ENCODE measurements at places on chromosomes 12 and 14. TPM values are rescaled to one million over a fixed set of nuclear protein-coding genes. Genes with fewer than 3 reads are reported as not detected.

- DNase-seq = no peak
Observed at GRCh38 chr12:82688596-82688995, 1.9 kb downstream of the TMTC2 start.

- no peak for DNase-seq
Observed at GRCh38 chr14:92968291-92969020, 45.5 kb downstream of the CHGA start.

DNA sequence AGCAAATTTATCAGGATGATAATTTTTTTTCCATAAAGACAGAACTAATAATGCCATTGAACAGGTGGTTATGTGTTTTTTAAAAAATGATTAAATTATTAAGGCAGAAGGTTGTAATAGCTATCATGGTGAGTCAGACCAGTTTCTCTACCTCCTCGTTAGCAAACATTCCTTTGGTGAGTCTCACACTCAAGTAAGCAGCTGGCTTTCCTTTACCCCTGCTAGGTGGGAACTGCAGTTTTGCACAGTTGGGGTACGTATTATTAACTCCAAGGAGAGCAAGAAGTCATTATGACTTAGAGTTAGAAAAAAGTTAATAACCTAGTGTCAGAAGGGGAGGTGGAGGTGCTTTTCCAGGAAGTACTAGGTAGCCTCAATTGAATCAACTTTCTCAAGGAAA is 165.3 kb downstream of the SNAPC1 start:
- DNase-seq = no peak

- no peak for DNase-seq
Observed at GRCh38 chr14:61953602-61954001, 191.4 kb downstream of the SNAPC1 start.

Gene BBS10
- total RNA-seq = 14.8 TPM

Data from type B pancreatic cell (in vitro differentiated cells).